ENCODE measurements at places on chromosomes 16 and 17. TPM values are rescaled to one million over a fixed set of nuclear protein-coding genes. Genes with fewer than 3 reads are reported as not detected.

SPATA32 gene
- not detected for total RNA-seq

ZPBP2 gene
- total RNA-seq, result not detected

COA3 gene
- total RNA-seq, result 52.5 TPM

CCL8 gene
- total RNA-seq, result not detected

TBC1D3C gene
- not detected for total RNA-seq

HOXB7 gene
- total RNA-seq, result 13.4 TPM

ABR gene
- total RNA-seq, result 82.0 TPM

TBC1D3 gene
- not detected for total RNA-seq

CCL14 gene
- 51.3 TPM for total RNA-seq

Measured in thoracic aorta endothelial cell (primary cell).